ENCODE measurements at places on chromosomes 1 and 21.

DNA sequence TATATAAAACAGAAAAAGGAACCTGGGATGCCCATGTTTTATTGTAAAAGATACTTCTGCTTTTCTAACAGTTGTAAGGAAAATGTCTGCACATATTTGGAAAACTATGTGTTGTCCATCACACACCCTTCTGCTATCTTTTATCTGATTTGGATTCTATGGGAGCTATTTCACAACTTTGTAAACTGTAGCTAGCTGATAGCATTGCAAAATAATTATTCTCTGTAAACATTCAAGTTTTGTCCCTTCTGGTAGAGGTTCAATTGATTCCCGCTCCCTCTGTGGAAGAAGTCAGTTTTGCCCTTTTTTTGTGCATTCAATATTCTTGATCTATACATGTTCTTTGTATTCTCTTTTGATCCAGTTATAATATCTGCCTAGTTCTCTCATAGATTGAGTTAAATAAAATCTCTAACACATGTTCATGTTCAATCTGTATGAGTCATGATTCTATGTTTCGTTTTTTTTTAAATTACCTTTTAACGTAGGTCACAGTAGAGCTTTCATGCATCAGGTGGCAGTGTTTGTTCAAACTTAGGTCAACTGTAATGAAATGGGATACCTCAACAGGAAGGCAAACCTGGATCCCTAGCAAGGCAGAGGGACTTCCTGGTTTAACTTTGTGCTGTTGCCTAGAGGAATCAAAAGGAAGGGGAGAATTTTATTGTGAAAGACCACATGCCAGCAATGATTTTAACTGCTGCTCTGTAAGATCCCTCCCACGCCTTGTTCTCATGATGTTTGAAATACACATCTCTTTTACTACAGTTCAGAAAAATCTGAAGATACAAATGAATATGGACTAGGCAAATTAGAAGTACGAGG, 26.0 kb upstream of the BCL9 start:
- DNase-seq, result no peak

DNA sequence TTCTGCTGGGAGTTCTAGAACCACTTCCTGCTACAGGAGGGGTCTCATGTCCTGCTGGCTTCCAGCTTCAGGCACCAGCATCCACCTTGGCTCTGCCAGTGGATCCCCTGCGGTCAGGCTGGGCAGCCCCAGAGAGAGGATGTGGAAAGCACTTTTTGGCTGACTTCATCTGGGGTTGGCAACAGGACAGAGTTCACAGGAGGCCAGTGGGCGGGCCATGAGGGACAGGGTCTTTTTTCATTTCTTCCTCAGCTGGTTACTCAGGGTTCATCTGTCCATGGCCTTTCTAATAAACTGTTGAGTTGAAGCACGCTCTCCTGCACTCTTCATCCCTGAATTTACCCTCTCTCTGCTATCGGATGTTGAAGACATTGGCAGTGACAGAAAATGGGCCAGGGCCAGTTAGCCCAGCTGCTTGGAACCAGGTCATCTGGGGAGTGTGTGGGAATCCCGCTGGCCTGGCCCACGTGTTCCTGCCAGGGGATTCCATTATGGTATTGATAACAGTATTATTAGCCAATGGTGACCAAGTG, 45.2 kb downstream of the RPS6KA1 start:
- DNase-seq, result no peak

DNA sequence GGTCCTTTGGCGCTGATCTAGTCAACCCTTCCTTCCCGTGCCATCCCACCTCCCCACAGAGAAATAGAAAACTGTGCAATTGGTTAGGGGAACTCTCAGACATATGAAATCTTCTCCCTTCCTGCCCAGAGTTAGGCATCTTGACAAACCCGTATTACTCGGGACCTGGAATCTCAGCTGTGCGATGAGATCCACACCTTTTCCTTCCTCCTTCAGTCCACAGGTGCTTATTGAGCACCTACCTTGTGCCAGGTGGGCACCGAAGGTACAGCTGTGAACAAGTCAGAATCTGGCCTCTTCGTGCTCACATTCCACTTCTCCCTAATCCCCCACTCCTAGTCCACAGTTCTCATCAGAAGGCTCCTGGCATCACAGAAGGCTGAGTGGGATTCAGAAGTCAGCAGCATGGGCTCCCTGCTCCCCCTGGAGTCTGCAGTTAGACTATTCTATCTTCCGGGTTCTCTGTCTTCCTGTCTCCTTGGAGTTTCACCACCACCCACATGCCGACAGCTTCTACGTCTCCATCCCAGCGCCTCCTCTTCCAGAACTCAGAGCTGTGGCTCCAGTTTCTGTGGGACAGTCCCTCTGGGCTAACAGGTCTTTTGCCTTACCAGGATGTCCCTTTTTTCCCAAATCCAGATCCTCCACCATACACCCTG, 23.0 kb downstream of the KNCN start:
- no peak for DNase-seq

DNA sequence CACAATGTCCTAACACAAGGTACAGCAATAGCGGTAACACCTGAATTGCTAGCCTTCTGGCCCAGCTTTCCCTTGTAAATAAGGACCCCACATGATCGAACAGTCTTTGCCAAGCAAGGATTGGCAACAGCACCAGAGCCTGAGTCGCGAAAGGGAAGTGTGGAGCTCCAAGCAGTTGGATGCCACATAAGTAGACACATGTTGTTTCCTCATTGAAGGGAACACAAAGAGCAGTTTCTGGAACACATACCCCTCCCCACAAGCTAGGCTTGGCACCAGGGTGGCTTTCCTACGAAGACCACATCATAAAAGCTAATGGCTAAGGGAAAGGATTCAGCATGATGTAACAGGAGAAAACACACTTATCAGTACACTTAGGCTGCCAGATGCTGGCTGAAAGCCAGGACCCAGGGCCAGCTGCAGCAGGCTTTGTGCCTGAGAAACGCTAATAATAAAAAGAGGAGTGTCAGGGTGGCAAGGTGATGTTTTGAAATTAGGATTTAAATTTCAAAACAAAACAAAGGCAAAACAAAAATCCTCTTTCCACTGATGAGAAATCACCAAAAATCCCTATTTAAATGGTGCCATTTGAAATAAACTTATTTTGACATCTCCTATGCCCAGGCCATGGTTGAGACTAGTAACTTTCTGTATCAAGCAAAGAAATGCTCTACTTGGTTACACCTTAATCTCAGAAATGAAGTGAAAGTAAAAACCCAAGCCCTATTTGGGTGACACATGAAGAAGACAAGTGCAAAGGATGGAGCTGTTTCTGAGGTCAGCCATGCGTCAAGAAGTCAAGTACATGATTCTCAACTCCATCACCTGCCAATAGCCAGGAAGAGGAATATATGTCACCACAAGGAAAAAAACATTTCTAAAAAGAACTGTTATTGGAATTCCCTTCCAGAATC, 11.9 kb upstream of the CPLANE2 start:
- no peak for DNase-seq

- DNase-seq, result no peak
These were observed 30.6 kb downstream of the GNAI3 start for GRCh38 chr1:109578947-109579443.

DNA sequence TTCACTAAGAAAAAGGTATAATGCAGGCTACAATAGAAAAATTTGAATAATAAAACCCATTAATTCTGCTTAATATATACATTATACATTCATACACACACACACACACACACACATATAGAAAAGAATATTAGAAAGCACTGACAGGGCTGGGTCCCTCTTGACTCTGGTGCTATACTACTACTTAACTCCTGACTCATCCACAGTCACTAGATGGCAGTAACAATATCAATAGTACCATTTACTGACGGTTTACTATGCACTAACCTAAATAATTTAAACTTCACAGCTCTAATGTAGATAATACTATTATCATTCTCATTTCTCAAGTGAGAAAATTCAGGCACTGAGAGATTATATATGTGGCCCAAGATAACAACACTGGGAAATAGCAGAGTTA, 87.5 kb downstream of the COP1 start:
- peak; percentile 3 for DNase-seq

GRCh38 chr21:16078382-16078781, 348.6 kb downstream of the USP25 start:
- DNase-seq, result no peak

- DNase-seq, result no peak
These were observed 347.4 kb upstream of the B3GALT2 start for GRCh38 chr1:193533853-193534252.

- DNase-seq, result peak; percentile 83
These were observed 31.0 kb upstream of the CD1D start for GRCh38 chr1:158149577-158150269.

DNA sequence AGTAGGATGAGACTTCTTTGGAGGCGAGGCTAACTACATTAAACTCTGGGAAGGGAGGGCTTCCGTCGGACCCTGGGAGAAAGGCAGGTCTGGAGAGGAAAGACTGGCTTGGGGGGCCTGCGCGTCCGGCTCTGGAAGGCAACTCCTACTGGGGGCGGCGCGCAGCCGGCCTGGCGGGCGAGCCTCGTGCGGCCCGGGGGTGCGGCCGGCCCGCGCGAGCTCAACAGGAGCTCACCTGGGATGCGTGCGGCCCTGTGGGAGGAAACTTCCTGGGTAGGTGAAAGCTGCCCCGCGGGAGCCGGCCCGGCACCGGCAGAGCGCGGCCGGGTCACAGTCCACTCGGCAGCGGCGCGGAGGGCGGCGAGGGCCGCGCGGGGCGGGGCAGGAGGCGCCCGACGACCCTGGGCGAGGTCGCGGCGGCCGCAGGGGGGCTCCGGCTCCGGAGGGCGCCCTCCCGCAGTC, 449 bp downstream of the EPS15 start:
- peak; percentile 70 for DNase-seq

- no peak for DNase-seq
These were observed 4.9 kb downstream of the SLAMF8 start for GRCh38 chr1:159831412-159832141.

DNA sequence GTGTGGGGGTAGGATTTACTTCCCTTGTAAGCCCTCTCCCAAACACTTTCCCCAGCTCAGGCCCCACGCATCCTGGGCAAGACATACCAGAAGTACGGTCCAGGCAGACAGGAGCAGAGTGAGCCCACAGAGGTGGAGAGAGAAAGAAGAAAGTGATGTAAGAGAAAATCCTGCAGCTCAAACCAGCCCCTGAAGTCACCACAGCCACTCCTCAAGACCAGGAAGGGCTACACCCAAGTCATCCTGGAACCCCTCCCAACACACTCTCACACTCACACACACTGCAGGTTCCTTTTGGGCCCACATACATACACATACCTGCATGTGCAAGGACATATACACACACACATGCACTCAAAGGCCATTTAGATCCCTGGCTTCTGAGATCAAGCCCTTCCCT, 106.8 kb downstream of the SYT2 start:
- DNase-seq, result no peak

DNA sequence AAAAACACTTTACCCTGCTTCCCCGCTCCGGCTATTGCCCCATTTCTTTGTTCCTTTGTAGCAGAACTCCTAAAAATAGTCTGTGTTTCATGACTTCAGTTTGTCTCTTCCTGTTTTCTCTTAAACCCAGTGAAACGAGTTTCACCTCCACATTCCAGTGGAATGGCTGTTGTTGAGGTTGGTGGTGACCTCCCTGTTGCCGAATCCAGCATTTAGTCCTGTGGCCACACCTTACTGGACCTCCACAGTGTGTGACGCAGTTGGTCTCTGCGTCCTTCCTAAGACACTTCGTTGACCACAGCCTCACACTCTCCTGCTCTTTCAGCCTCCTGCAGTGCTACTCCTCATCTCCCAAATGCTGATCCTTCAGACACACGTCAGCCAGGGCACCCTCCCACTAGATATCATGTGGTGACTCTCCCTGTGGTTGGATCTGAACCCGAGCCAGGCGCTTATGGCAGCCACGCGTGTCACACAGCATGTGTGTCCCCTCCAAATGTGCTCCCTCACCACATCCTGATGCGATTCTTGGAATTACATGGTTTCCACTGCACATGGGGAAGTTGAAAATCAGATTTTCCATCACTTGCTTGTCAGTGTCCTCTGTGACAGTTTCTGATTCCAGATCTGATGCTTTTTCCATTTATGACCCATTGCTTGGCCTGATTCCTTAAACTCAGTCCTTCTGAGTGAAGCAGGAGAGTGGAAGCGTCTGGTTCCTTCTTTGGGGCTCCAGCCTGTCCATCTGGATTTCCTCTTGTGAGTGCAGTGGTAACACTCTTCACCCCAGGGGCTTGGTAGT, 99.1 kb upstream of the ARTN start:
- DNase-seq, result no peak

DNA sequence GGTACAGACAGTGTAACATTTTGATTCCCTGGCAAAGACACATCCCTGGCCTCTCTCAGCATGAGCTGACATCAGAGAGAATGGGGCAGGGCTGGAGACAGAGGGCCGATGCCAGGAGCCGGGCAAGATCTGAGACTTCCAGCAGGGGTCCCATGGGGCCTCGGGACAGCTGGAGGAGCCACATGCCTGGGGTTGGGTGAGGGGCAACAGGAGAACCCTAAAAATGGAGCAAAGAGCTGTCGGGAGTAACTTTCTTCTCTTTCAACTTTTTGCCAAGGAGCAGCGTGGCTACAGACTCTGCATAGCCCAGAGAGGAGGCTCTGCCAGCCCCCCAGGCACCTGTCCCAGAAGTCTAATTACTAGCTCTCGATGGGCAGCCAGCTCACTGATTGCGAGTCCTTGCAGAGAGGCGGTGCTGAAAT, 130.8 kb downstream of the LACTBL1 start:
- no peak for DNase-seq

DNA sequence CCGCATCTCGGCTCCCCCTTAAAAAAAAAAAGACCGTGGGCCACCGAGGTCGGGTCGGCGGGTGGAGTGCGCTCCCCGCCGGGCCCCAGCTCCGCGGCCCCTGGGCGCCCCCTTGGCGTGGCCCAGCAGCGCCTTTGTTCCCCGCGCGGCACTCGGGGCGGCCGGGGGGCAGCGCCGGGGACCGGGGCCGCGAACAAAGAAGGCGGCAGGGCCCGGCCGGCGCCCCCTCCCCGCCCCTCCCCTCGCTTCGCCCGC, 571 bp downstream of the MARCKSL1 start:
- DNase-seq, result peak; percentile 30

- DNase-seq, result no peak
These were observed 94.1 kb downstream of the ADARB1 start for GRCh38 chr21:45168522-45168921.

GRCh38 chr1:62725255-62725654, 37.1 kb upstream of the DOCK7 start:
- DNase-seq, result no peak

DNA sequence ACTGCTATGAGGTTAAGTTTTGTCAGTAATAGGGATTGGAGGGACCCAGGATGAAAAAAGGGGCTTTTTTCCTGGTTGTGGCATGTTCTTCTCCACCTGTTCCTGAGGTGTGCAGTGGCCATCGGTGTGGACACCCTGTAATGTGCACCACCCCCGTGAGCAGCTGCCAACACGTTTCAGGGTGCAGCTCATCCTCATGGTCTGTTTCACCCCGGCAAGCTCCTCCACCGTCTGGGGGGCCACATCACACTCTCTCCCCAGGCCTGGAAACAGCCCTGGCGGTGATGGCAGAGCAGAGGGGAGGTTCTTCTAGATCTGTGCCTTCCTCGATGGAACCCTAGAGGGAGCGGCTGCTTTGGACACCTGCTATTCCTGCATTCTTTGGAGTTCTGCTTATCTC, 435.4 kb downstream of the MATN1 start:
- no peak for DNase-seq

DNA sequence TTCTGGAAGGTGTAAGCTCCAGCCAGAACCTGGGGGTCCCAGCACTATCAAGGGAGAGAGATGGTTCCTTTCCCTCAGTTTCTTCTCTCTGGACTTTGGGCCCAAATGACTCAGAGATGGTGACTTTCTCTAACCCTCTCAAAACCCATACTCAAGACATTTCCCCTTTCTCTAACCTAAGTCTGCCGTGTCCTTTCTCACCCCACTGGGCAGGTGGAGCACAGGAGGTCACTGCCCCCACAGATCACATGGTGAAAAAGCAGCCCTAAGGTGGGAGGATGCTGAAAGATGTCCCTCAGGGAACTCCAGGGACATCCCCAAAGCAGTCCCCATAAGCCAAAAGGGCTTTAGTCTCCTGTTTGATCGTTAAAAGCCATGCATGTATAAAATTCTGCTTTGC, 173.7 kb downstream of the HIVEP3 start:
- no peak for DNase-seq
